ENCODE measurements at places on chromosomes 5 and 9.
A peak's percentile ranks its signal among the peaks of the same experiment; 100 is the strongest.

DNA sequence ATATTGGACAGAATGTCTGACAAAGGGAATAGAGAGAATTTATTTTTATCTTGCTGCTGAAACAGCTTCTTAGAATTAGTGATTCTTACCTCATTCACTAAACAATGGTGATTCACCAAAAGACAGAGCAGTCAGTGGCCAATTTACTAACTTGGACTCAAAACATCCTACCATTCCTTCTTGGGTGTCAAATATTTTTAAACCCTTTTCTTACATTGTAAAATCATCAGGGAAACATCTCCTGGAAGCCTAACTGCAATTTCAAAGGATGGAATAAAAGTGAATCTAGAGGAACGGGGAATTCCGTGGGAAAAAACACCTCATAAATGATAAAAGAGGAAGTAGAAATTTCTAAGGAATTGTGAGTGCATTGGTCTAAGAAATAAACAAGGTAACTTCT, 97.7 kb downstream of the LHFPL2 start:
- no peak for DNase-seq

DNA sequence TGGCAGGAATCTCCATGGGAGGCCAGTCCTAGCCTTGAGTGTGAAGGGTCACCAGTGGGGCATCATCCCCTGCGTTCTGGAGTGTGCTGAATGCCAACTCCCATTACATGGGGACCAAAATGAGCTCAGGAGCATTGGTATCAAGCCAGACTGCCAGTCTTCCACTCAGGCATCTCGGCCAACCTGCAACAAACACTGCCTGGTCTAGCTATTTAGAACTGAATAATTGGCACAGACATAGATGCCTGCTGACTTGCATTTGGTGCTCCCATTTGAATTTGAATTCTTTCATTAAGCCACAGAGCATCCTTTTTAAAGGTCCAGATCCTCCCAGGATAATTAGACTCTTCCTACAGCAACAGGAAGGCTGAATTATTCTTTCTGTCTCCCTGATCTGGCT, 116.6 kb upstream of the ABCA1 start:
- DNase-seq, result no peak

DNA sequence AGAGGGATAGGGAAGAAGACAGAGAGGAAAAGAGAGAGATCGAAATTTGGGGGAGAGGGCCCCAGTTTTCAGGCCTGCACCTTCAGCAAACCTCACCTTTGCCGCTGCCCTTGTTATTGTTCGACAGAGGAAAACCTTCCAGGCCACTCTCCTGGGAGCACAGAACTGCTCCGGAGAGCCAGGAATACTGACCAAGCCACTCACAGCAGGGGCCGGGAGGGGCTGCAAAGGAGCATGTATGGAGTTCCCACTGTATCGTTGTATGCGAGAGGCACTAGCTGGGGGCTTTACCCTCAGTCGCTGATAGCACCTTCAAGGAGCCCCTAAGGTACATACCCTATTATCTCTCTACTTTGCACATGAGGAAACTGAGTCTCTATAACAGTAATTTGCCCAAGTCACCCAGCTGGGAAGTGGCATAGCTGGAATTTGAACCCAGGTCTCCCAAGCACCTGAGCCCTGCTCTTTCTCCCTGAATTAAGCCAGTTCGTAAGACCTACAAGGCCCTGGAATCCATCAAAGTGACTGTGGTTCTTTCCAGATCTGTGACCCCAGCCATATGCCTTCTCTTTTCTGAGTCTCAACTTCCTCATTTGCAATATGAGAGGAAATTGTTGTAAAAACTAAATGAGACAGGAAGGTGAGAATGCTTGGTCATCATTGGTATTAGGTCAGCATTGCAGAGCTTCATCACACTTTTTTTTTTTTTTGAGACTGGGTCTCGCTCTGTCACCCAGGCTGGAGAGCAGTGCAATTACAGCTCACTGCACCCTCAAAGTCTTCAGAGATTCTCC, 21.0 kb upstream of the FOXE1 start:
- no peak for DNase-seq

DNA sequence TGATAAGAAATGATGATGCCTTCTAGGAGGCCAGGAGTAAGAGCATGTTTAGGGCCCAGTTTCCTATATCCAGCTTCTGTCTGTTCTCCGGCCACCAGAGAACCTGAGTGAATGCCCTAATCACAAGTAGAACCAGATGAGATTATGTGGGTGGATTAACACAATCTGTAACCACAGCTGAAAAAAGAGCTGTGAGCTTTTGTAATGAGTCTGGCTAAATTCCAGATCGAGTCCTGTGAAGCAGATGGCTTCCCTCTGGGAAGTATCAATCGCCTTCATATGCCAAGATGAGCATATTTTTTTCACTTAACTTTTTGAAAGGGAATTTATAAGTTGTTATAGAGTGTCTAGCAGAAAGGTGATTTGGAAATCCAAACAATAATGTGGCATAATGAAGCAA, 99.8 kb downstream of the NNT start:
- no peak for DNase-seq

- DNase-seq, result no peak
Measured at GRCh38 chr9:110161940-110162339, 46.0 kb downstream of the C9orf152 start.

DNA sequence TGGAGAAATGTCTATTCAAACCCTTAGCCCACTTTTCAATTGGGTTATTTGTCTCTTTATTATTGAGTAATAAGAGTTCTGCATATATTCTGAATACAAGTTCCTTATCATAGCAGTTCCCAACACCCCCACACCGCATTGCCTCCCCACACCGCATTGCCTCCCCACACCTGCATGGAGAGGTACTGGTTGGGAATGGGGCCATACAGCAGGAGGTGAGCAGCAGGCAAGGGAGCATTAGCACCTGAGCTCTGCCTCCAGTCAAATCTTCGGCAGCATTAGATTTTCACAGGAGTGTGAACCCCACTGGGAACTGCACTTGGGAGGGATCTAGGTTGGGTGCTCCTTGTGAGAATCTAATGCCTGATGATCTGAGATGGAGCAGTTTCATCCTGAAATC, 10.6 kb upstream of the SAP30L start:
- no peak for DNase-seq

GRCh38 chr5:16617274-16617968, 624 bp upstream of the RETREG1 start:
- DNase-seq, result no peak

GRCh38 chr9:128340691-128341434, 536 bp downstream of the SLC27A4 start:
- DNase-seq, result no peak

DNA sequence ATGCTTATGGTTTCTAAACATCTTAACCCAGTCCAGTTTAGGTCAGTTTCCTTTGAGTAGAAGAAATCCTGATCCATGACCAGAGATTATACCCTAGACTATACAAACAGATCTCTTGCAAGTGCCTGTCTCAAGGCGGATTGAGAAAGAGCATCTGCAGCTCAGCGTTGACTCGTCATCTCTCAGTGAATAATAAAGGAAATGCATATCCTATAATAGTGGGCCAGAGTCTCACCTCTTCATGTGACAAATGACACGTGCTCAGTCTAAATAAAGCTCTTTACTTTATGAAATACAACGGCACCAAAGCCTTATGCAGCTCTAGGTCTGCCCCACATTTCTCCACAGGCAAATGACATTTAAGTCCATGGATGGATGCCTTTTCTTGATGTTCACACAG, 179.4 kb upstream of the NR3C1 start:
- DNase-seq, result no peak

GRCh38 chr5:180605554-180606214, 14.4 kb upstream of the SCGB3A1 start:
- peak; percentile 63 for DNase-seq

DNA sequence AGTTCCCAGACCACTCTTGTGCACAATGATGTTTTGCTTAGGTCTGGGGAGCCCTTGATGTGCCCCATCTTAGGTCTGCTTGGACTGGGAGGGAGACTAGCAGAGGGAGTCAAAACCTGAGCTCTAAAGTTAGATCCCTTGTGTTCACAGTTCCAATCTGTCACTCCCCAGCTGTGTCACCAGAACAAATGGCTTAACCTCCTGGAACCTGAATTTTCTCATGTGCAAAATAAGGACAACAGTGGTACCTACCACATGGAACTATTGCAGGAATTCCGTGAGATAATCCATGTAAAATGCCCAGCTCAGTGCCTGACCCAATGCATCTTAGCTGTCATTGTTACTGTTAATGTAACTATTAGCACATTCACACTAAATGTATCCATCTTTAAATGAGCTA, 45.5 kb downstream of the GALNT10 start:
- DNase-seq, result no peak

- no peak for DNase-seq
Measured at GRCh38 chr9:70791936-70792335, 329.5 kb downstream of the TRPM3 start.

DNA sequence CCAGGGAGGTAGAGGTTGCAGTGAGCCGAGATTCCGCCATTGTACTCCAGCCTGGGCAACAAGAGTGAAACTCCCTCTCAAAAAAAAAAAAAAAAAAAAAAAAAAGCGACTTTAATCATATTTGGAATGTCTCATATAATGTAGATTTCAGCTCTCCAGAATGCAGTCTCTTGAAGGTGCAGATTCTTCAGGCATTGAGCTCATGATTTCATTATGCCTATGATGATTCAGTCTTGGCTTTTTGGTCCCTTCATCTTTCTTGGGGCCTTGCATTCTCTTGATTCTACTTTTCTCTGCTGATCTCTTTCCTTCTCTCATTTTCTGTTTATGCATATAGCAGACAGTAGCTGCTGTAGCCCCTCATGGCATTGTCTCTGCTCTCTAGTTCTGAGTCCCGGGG, 22.9 kb downstream of the KDM4C start:
- no peak for DNase-seq

- DNase-seq, result no peak
Measured at GRCh38 chr9:95980262-95981125, 105.0 kb downstream of the ERCC6L2 start.

GRCh38 chr5:76874088-76874581, 24.3 kb downstream of the S100Z start:
- no peak for DNase-seq

DNA sequence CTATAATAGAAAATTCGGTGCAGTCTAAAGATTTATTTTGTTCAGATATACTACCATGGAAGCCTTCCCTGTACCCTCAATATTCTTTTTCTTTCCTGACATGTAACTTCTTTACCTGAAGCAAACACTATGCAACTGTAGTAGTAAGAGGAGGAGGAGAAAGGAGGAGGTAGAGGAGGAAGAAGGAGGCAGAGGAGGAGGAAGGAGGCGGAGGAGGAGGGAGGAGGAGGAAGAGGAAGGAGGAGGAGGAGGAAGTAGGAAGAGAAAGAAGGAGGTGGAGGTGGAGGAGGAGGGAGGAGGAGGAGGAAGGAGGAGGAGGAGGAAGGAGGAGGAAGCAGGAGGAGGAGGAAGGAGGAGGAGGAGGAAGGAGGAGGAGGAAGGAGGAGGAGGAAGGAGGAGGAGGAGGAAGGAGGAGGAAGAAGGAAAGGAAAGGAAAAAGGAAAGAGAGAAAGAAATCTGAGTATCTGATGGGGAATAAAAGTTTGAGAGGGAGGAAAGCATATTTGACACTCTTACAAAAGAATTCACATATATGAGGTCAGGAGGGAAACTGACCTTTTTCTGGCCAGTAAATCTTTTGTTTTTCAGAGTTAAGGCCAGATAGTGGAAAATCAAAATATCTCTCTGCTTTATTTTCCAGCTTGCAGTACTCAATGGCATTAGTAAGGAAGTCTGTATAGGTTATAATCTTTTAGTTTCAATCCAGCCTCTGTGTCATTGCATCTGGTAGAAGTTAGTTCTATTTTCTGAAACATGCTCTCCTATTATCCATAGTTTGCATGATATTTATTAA, 114.5 kb upstream of the LPAR1 start:
- DNase-seq, result no peak

DNA sequence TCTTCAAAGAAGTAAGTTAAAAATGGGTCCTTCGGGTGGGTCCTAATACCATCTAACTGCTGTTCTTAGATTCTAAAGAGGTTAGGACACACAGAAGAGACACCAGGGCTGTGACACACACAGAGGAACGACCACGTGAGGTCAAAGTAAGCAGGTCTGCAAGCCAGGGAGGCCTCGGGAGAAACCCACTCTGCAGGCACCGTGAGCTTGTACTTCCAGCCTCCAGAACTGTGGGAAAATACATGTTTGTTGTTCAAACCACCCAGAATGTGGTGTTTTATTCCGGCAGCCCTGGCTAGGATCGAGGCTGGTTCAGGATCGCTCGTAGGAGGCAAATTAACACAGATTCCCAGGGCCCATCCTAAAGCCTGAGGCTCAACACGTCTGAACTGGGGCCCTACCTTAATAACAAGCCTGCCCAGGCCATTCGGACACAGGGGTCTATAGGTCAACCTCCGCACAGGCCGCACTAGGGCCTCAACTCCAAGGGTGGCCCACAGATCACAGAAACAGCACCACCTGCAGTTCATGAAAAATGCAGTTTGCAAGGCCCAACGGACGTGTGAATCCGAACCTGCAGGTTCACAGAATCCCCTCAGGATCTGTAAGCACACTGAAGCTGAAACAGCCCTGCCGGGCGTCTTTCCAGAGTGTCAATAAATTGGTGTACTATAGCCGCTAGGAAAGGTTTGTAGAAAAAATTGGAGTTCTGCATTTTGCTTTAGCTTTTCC, 7.1 kb downstream of the MED10 start:
- no peak for DNase-seq

DNA sequence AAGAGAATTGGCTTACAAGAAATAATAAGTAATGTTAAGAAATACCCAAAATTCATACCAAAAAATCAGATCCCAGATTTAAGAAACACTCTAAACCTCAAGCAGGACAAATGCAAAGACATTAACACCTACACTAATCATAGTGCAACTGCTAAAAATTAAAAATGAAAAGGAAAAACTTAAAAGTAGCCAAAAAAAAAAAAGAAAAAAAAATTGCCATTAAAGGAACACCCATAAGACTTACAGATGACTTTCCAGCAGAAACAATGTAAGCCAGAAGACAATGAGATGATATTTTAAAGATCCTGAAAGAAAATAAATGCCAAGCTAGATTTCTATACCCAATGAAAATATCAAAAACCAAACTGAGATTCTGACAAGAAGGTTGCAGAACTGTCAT, 101.5 kb downstream of the DENND1A start:
- no peak for DNase-seq

DNA sequence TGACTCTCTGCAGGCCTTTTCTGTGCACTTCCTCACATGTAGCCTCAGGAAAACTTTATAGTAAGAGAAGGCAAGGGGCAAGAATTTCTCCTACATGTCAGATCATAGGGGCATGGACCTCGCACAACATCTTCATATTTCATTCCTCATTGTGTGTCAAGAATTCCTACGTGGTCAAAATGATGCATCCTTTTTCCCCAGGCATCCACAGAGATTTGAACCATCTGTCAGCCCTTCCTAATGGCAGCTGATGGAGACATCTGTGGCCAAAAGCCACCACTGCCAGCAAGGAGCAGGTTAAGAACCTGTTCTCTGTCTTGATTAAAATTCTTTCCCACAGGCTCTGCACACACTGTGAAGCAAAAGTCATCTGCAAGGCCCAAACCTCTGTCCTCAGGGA, 42.5 kb downstream of the MFAP3 start:
- DNase-seq, result no peak

- no peak for DNase-seq
Measured at GRCh38 chr5:170522211-170523141, 18.7 kb downstream of the KCNIP1 start.

- no peak for DNase-seq
Measured at GRCh38 chr9:30765318-30765717, 1619.1 kb upstream of the ACO1 start.

- no peak for DNase-seq
Measured at GRCh38 chr5:8376478-8376877, 507.5 kb downstream of the MTRR start.

Measured in GM12892 (cell line).